Activated T-cell treated with anti-CD3 and anti-CD28 coated beads for 48 hours (primary cell): ENCODE measurements at places on chromosomes 6 and 20.

DNA sequence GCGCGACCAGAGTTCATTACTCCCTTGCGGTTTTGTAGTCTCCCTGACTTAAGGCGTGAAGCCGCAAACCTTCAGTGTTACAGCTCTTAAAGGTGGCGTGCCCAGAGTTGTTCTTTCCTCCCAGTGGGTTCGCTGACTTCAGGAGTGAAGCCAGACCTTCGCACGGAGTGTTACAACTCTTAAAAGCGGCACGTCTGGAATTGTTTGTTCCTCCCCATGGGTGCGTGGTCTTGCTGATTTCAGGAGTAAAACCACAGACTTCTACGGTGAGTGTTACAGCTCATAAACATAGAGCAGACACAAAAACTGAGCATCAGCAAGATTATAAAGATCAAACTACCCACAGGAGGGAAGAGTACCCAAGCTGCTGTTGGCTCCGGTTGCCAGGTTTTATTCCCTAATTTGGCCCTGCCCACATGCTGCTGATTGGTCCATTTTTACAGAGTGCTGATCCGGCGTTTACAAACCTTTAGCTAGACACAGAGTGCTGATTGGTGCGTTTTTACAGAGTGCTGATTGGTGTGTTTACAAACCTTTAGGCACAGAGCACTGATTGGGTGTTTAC, 10.4 kb downstream of the TMEM14C start:
- DNase-seq: no peak

DNA sequence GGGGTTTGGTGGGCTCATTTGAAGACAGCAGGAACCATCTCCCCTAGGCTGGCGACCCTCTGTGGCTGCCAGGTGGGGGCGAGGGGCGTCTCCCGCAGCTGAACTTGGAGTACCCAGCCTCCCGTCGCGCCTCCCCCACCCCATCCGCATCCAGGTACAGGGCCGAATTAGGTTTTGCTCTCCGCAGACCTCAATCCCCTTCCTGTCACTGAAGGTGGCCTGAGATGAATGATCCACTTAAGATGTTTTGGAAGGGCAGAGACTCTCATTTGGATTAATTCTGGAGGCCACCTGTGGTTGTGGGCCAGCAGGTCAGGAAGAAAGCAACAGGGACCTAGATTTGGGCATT, 493 bp downstream of the CD83 start:
- DNase-seq: no peak

GRCh38 chr20:11769825-11770224, 147.9 kb upstream of the BTBD3 start:
- no peak for DNase-seq

GRCh38 chr6:157558487-157559200, 177.7 kb downstream of the ZDHHC14 start:
- DNase-seq: no peak

- no peak for DNase-seq
These were observed 344.8 kb upstream of the EYS start for GRCh38 chr6:66051812-66052211.

DNA sequence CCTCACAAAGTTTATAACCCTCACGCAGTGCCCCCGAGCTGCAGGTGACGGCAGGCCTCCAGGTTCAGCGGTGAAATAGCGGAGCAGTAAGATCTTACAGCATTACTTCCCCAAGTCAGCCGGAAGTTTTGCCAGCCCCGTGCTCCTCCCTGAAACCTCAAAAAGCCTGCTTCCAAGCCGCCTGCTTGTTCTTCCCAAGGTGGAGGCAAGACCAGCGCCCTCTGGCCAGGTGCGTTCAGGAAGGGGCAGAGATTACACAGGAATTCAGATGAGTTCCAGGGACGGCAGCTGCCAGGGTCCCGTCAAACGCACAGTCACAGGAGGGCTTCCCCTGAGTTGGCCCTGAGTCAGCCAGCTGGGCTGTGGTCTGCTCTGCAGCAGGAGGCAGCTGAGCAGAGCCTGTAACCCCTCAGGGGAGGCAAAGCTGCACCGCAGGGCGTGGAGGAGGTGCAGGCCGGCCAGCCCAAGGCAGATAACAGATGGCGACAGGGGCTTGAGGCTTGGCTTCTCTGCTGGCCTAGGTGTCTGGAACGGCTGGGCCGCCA, 124.1 kb upstream of the RPS6KA2 start:
- DNase-seq: no peak
